ENCODE measurements at places on chromosomes 2 and 18.

GRCh38 chr2:127157651-127158485, 50.9 kb upstream of the BIN1 start:
- no peak for DNase-seq

DNA sequence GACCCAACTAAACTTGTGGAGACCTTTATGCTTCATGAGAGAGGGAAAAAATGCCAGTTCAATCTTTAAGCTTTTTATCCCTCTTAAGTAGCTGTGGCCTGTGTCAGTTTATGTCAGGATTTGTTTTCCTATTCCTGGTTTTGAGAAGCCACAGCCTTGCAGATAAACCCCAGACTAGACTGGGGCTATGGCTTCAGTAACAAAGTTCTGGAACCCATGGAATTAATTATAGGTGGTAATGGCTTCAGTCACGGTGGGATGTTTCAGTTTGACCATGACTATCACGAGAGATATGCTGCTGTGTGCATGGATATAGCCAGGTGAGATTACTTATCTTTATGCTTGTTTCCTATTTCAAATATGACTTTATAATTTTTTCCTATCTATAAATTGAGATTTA, 134.8 kb downstream of the RAPGEF4 start:
- DNase-seq = no peak

DNA sequence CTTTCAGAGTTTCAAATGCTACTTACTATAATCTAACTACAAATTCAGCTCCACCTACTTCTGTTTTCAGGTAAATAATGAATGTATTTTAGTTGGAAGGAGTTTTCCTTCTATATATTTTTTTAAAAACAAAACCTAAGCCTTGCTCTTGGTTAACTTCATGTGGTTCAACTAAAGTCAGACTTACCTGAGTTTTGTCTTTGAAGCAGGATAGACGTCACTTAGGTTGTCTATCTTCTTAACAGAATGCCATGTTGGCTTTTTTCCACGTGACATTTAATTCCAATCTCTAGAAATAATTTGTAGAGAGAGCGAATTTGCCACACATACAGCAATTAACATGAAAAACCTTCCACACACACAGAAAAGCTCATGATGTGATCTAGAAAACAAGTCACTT, 43.9 kb upstream of the CYTIP start:
- DNase-seq = no peak

DNA sequence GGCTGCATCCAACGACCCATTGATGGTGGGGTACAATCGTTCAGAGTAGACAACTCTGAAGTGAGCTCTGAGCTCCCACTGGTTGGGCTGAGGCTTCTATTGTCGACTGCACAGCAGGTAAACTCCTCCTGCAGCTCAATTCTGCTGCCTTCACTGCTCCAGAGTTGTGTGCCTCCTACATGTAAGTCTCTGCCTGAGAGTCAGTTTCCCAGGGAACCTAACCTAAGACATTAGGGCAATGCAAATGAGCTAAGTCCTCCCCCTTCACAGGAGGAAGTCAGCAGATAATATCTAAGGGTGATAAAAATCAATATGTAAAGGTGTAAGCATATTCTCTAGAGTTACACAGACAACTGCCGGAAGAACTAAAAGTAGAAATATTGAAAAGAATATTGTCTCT, 22.5 kb upstream of the ACYP2 start:
- DNase-seq = no peak

DNA sequence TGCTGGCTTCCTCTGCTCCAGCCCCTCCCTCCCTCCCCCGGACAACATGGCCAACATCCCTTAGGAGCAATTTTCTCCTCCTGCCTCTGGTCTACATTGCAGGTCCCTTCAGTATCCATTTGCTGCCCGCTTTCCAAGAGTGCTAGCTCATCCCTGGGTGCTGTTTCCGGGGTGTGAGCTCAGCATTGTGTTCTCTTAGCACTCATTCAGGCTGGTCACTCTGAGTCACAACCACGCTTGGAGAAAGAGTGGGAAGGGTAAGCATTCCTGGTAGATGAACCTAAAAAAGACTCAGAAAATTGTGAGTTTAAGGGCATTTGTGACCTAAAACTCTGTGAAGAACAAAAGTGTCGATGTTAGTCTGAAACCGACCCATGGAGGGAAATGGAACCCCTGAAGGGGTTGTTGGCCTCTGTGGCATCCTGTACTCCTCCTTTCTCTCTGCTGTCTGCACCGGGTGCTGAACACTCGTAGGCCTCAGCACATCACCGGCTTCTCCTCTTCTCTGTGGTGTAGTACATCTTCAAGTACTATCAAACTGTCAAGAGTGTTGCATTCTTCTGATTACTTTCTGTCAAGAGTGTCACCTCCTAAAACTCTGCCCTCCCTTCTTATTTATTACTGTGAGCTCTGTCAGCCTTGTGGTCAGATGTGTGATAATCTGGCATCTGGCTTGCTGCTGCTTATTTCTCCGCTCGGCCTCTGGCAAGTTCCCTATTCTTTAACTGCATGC, 73.0 kb downstream of the CTNNA2 start:
- no peak for DNase-seq

GRCh38 chr2:12435430-12436222, 281.1 kb upstream of the TRIB2 start:
- no peak for DNase-seq

GRCh38 chr2:207227749-207228145, 62.0 kb upstream of the KLF7 start:
- DNase-seq = no peak

- DNase-seq = no peak
Measured at GRCh38 chr2:112634153-112634873, 11.4 kb upstream of the SLC20A1 start.

DNA sequence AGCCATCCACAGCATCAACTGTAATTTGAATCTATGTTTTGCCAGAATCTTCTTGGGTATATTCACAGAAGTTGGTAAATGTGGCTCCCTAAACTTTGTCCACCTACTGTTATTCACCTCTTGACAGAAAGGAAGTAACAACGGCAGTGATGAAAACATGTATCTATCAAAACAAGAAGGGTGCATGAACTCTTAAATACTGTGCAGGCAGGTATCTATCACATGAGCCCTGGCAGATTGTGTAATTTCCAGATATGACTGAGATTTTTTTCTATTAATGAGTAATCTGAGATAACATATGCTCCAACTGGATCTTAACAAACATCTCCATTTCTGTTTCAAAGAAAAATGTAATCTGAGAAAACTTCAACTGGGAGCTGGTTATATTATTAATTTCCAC, 36.6 kb downstream of the SFT2D3 start:
- DNase-seq = no peak

DNA sequence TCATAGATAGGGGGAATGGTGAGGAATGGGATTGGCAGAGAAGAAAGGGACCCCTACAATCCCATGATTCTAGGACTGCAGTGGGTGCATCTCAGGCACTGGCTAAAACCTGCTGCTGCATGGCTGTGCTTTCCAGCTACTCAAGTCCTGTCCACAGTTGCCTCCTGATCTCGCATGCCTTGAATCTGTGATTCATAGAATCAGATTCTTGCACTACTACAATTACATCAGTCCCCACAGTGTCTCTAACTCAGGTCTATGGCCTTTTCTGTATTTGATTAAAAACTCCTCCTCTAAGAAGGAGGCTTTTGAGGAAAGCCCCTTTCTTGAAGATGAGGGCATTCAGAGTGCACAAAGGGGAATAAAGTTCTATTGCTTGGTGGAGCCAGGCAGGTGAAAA, 117.4 kb downstream of the LRATD1 start:
- DNase-seq = no peak

DNA sequence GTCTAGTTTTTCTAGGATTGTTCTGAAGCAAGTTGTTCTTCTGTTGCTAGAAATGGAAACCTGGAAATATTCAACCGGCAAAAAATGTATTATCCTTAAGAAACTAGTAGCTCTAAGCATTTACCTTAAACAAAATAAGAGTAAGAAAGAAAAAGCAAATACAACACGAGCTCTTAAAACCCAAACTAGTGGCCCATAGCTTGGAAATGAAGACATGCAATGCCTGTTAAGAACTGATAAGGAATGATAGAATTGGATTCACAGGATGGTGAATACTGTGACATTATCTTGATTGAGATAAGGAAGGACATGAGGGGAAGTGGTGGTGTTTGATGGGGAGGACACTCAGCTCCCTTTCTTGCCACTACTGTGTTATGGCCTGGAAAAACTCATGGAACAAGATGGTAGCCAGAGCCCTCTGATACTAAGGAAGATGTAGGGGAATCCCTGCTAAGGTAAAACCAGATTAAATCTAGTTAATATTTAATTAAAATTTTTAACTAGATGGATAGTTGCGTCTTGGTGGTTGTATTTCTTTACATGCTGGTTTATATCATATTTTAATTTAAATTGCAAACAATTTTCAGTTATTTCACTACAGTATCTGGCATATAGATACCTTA, 193.8 kb downstream of the LPIN1 start:
- no peak for DNase-seq

- no peak for DNase-seq
Measured at GRCh38 chr2:16908656-16909055, 243.0 kb upstream of the CYRIA start.

DNA sequence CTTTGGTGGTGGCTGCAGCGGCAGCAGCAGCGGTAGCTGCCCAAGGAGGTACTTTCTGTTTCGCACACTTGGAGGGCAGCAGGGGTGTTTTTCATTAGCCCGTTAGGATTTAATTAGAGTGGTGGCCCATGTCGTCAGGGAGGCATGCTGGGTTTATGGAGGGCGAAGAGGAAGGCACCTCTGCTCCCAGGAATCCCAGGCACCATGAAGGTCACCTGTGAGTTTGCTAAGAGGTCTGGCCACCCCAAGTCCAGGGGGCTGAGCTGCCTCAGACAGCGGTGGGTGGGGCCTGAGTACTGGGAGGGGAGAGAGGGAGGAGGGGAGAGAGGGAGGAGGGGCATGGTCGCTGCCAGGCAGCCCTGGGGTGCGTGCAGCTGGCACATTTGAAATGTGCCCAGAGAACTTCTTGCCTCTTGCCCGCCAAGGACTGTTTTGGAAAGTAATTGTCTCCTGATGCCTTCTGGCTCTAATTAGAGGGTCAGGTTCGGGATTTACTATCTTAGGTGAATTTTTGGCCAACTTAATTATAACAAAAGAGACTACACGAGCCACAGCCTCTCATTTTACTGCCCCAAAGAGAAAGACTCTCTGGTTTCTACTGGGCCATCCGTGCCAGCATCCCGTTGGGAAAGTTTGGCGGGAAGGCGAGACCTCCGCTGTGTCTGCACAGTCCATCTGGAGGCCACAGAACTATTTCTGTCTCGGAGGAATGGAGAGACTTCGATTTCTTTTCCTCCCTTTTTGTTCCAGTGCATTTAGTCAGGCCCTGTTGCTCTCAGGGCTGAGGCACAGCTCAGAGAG, 62.0 kb downstream of the GLI2 start:
- DNase-seq = no peak

DNA sequence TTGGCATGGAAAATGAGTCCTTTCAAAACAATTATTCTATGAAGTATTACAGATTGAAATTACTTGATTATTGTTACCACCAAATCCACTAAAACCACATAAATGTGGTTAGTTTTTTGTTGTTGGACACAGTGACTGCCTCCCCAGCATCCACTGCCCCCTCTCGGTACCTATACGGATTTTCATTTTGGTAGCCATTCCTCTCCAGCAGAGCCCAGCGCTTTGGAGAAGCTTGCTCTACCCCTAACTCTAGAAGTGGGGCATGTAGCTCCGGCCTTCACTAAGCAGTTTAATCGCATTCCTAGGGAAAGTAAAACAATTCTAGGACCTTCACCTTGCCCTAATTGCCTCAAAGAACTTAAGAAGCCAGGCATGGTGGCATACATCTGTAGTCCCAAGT, 24.2 kb downstream of the OLA1 start:
- DNase-seq = no peak

GRCh38 chr2:190696792-190697398, 48.0 kb downstream of the NAB1 start:
- DNase-seq = no peak

DNA sequence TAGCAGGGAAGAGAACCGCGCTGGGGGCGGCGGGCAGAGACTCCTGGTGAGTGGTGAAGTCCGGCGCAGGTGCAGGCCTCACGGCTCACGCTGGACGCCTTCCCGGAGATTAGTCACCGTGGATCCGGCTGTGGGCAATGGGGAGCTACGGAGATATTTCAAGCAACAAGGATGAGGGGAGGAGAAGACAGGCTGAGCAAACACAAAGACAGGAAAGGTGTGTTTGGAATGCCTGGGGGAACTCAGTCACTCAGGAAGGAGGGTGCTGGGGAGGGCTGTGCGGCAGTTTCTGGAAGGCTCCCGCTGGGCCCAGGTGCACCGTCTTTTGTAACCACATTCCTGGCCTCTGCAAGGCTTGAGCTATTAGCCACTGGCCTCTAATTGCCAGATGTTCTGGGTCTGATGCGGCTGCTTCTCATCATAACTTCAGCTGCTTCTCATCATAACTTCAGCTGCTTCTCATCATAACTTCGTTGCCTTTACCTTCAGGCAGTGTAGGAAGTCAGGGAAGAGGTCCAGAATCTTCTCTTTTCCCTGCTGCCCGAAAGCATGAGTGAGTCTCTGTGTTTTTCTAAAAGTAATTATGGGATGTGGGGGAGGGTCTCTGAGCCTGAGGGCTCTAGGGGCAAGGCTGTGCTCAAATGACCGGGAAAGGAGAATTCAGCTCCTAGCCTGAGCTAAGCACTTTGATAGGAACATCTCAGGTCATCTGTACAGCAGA, 118.9 kb downstream of the PXDN start:
- no peak for DNase-seq

GRCh38 chr2:174666312-174666711, 68.7 kb upstream of the WIPF1 start:
- no peak for DNase-seq

DNA sequence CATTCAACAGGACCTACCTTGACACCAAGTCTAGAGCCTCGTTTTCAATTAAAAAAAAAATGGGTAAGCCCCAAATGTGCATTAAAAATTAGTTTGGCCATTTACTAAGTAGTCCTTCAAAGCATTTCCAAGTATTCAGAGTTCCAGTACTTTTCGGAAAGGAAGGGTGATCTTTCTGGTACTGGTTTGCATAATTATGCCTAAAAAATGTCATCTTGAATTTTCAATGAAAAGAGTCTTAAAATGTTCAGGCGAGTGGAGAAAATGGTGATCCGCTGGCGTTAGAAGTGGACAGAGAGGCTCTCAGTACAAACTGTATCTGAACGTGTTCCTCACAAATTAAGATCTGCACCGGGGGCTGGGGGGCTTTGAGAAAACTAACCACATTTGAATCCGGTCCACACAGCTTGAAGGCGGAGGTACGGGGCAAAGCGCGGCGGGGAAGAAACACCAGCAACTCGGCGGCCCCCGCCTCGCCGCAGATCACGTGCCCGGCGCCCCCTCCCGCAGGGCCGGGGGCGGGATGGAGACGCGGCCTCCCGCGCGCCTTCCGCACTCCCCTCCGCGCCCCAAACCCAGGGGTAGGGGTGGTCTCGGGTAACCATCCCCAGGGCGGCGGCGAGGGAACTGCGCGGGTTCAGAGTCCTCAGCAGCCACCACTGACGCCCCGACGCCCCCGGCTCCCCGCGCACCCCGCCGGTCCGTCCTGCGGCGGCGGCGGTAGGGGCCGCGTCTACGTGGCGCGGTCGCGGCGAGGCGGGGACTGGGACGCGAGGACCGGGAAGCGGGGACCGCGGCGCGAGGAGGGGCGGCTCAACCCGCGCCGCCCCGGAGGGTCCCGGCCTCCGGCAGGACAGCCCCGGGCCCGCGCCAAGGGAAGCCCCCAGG, 564 bp downstream of the LPIN2 start:
- DNase-seq = no peak

GRCh38 chr2:12759248-12759647, 42.5 kb downstream of the TRIB2 start:
- no peak for DNase-seq

- no peak for DNase-seq
Measured at GRCh38 chr2:26572591-26572990, 68.6 kb downstream of the CIB4 start.
